Stimulated activated CD8-positive, alpha-beta memory T cell treated with anti-CD3 and anti-CD28 coated beads, Interleukin-15, amount 100 ng/mL, for 4 hours (primary cell): ENCODE measurements at places on chromosomes 2 and 18.

DNA sequence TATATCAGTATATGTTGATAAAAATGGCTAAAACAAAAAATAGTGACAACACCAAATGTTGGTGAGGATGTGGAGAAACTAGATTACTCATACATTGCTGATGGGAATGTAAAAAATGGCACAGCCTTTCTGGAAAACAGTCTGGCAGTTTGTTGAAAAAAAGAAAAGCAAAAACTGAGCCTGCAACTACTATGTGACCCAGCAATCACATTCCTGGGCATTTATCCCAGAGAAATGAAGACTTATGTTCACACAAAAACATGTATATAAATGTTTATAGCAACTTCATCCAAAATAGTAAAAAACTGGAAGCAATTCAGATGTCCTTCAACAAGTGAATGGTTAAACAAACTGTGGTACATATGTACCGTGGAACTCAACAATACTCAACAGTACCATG, 7.5 kb upstream of the KDSR start:
- DNase-seq, result no peak

DNA sequence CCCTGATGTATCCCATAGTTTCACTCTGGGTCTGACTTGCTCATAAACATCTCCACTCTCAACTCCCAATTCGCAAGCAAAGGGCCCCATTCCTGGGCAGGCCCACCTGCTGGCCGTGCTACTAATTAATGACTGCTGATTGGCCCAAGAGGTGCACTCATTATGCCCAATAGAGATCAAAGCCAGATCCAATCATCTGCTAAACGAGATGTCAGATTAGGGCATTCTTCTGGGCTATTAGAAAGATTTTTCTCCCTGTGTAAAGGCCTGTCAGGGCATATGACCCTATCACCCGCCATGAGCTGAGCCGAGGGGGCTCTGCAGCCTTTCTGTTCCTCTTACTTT, 103.4 kb upstream of the HAAO start:
- DNase-seq, result no peak

DNA sequence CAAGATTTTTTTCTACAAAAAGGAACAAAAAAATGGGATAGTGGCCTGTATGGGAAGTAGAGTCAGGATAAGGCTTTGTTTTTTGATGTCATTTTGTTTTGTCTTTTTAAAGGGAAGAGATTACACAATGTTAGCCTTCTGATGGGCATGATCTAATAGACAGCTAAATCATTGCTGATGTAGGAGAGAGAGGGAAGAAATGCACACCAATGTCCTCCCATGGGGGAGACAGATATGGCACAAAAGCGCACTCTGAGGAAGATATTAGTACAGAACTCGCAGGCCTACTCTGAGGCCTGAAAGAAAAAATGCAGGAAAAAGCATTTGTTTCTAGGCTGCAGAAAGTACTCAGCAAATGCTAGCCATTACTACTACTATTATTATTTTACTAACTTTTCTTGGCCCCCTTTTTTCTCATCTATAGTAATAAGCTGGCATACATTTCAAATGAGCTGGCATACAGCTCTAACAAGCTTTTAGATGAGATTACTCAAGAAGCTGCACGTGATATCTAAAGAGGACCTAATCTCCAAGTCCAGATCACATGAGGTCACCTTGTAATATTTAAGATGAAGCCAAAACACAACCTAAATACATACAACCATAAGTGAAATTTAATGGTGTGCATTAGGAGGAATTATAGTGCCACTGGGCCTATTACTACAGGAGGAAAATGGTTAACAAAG, 269.4 kb upstream of the TANK start:
- DNase-seq, result no peak

DNA sequence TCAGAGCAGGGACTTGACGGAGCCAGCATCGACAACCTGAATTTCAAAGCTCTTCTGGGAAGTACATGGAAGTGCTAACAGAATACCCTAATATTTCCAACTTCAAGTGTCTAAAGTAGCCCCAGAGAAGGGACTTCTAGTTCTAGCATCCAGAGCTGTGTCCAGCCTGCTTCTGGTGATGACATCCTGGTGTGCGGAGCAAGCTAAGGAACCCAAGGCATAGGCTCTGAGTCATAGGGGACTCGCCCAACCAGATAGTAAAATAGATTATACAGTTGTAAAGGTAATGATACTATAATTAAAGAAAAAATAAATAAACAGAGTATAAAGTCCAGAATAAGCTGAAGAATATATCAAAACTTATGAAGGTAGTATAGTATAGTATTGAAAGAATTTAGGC, 108.1 kb upstream of the SERPINE2 start:
- DNase-seq, result no peak

DNA sequence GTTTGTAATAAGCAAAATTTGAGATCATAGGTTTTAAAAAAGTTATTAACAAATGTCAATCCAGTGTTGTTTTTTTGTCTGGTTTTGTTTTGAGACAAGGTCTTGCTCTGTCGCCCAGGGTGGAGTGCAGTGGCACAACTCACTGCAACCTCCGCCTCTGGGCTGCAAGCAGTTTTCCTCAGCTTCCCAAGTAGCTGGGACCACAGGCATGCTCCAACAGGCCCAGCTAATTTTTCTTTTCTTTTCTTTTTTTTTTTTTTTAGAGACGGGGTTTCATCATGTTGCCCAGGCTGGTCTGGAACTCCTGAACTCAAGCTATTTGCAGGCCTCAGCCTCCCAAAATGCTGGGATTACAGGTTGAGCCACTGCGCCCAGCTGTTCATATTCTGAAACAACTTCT, 31.3 kb downstream of the GALNT3 start:
- no peak for DNase-seq

DNA sequence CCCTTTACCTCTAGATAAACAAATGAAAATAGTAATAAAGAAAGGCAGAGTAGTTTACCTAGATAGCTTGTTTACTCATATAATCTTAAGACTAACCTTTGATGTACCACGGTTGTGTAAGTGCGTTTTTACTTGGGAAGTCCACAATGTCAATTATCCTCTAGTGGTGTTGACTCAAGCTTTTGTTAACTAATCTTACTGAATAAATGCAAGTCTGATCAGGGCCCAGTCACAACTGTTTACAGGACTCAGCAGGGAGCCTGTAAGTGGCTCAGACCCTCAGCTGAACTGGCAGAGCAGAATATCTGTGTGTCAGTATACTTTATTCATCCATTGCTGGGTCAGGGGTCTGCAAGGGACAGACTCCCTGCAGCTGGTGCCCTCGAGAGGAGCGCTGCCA, 98.1 kb upstream of the ACAA2 start:
- no peak for DNase-seq

DNA sequence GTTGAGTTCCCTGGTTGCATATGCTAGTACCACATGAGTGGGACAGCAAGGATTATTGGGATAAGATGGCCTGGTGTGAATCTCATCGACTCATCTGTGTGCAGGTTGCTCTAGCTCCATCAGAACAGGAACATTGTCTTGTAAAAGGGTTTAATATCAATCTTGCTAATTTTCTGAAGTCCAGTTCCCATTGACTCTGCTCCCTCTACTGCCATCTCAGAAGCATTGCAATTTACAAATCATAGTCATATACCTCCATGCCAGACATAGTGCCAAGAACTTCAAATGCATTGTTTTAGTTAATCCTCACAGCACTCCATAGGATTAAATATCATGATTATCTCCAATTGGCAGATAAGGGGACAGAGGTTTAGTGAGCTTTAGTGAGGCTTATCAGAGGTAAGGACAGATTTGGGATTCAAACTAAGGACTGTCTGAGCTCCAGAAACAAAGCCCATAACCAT, 4.8 kb upstream of the STAT4 start:
- no peak for DNase-seq

DNA sequence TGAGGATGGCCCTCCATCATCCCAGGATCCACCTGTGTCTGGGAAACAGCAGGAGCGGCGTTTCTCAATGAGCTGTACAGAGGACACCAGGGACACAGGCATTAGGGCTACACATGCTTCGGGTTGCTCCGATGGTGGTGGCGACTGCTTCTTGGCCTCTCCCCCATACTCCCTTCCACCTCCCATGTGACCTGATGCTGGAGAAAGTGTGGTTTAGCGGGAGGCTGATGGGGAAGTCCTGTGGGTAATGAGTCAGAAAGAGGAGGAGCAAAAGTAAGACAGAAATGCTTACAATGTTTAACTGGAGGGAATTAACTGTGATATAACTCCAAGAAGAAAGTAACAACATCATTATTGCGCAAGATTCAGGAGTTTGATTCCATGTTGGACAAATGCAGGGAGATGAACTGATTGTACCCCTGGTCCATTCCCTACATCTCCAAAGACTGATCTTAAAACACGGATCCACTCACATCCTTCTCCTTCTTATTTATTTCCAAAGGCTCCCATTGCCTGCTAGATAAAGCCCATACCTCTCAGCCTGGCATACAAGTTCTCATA, 186.6 kb downstream of the NRP2 start:
- no peak for DNase-seq

DNA sequence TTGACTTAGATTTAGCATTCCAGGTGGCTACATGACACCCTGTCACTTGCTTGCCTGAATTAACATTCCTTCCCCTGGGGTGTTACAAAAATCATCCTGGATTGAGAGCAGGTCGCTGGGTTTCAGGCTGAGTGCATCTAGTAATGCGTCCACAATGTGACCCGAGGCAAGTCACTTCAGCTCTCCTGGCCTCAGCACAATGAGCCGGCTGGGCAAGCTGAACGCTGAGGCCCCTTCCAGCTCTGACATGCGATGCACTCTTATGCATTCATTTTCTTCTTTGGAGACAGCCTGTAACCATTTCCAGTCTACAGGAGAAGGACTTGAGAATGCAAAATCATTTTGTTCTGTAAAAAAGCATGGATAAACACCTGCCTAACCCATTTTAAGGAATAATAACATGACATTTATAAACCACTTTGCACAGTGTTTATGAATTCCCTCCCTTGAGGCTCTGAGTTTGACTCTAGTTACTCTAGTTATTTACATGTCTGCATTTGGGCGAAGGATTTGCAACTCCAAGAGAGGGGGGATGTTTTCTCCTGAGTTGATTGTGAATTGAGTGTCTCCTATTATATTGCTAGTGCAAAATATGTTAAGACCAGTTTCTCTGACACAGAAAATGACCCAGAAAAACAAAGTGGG, 63.0 kb upstream of the CPO start:
- DNase-seq, result no peak

DNA sequence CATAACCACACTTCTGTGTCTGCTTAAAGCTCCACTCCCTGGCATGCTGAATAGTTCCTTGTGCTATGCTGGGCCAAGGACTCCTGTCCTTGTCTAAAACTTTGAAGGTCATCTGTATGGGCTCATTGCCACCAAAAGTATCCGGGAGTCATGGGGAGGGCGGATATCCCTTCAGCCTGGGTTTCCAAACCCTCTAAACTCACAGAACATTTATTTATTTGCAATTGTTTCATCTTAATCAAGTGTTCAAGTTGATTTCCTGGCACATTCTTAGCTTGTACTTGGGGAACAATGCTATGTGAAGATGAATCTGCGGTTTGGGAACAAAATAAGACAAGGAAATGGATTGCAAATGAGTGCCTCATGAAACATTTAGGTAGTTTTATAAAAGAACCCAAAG, 1.8 kb downstream of the NOSTRIN start:
- DNase-seq, result no peak

- DNase-seq, result no peak
These were observed 16.9 kb upstream of the TEX44 start for GRCh38 chr2:231575612-231576256.

DNA sequence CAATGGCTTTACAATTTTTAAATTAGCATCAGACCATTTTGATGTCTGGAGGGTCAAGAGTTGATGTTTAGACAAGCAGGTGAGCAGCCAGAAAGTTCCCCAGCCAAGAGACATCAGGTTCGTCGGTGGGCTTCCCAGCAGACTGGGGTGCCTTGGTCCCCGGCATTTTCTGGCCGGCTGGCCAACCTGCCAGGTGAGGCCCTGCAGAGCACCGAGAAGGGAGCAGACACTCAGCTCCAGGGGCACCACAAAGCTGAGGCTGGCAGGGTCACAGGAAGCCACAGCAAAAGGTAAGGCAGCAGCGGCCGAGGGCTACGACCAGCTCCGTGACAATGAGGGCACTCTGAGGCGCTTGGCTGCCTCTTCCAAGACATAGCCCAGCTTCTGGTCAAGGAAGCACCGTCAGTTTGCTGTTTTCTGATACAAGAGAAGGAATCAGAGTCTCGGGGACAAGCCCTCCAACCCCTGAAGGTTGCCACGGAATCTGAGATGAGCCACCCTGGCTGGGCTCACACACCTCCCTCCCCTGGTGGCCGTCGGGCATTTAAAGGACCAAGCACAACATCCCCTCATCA, 229.0 kb downstream of the MGAT5 start:
- no peak for DNase-seq

- no peak for DNase-seq
These were observed 61.4 kb downstream of the SOS1 start for GRCh38 chr2:39059366-39059952.

- DNase-seq, result no peak
These were observed 196.1 kb downstream of the ANAPC1 start for GRCh38 chr2:111687911-111688310.

DNA sequence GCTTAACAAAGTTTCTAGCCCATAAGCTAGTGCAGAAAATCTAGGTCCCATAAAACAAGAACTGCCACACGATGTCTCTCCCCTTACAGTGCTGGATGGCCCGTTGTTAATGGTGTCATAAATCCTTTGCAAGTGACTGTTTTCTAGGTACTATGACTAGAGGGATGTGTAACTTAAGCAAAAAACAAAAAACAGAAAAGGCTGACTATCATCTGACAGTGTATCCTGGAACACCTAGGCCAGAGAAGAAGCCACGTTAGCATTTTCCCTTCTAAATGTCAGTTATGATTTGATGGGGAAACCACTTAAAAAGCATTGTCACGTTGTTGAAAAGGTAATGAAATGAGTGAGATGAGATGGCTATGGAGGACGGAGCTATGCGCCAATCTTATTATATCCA, 2.4 kb downstream of the CASP8 start:
- DNase-seq, result no peak

GRCh38 chr18:24018299-24018886, 3.8 kb downstream of the TTC39C start:
- DNase-seq, result no peak

GRCh38 chr2:233803292-233803911, 25.3 kb downstream of the MROH2A start:
- DNase-seq, result no peak

DNA sequence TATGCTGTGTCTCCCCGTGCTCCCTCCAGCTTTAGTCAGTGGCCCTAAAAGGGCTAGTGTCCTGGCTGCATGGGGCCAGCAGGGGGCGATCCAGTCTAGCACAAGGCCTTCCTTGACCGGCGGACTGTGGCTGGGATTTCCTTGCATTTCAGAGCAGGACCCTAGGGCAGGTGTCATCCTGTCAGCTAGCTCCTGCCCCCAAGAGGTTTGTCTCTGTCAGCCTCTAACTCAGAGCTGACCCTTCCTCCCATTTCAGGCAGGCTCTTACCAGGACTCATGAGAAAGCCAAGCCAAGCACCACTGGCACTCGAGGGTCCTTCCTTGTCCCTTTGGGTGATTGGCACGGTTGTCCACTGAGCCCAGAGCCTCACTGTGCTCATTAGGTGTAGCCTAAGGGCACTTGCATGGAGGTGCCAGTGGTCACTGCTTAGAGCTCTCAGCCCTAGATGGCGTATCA, 140.3 kb downstream of the RPIA start:
- DNase-seq, result no peak

GRCh38 chr2:218263817-218264641, 3.2 kb downstream of the GPBAR1 start:
- DNase-seq, result no peak
